ENCODE measurements at places on chromosomes 3 and 15.

DNA sequence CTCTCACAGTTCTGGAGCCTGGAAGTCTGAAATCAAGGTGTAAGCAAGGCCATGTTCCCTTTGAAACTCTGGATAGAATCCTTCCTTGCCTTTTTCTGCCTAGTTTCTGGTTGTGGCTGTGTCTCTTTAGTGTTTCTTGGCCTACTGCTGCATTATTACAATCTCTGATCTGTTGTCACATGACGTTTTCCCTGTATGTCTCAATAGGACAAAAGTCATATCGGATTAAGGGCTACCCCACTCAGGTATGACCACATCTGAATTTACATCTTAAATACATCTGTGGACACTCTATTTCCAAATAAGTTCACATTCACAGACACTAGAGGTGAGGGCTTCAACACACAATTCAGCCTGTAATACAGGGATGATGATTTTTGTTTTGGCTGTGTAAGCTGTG is 13.3 kb downstream of the NECTIN3 start:
- DNase-seq = no peak

- peak; percentile 80 for DNase-seq
Measured at GRCh38 chr15:98865397-98866339, 141.9 kb downstream of the PGPEP1L start.

GRCh38 chr3:183266454-183266853 is 13.4 kb downstream of the B3GNT5 start:
- no peak for DNase-seq

DNA sequence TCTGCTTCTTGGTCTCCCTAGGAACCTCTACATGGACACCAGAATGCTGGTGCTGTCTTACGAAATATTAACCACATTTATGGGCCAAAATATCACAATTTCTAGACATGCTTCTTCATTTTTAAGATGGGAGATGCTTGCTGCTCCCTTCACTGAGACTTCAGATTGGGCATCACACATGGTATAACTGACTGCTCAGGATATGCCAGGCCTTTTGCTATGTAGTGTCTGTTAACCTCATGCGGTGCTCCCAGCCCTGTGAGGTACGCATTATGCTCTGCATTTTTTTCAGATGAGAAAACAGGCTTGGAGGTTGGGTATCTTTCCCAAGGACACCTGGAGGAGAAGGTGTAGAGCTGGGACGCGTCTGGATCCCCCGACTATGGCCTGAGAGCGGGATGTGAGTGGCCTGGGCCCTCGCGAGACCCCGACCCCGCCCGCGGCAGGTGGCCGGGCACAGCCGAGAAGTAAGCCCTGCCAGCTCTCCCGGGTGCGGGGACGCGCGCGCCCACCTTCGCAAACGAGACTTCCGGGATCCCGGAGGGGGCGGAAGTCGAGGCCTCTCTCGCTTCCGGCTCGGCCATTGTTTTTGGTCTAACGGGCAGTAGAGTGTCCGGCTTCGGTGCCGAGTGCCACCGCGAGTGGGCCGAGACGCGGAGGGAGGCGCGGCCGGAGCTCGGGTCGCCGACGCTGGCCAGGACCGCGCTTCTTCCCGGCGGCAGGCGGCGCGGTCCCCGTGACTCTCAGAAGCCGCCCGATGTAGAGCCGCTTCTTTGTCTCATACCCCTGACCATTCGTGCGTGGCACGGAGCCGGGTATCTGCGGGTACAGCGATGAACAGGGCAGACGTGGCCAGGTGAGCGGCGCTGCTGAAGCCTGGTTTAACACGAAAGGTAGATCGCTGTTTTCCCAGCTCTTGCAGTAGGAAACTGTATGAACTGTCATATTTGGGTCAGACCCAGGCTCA is at the start of gene ZKSCAN7:
Gene ZKSCAN7, plus strand, starts transcription at position 568 of the 967 bp plus-strand sequence. CDS start 1,855 bp downstream, outside the sequence.
- peak; percentile 33 for DNase-seq

DNA sequence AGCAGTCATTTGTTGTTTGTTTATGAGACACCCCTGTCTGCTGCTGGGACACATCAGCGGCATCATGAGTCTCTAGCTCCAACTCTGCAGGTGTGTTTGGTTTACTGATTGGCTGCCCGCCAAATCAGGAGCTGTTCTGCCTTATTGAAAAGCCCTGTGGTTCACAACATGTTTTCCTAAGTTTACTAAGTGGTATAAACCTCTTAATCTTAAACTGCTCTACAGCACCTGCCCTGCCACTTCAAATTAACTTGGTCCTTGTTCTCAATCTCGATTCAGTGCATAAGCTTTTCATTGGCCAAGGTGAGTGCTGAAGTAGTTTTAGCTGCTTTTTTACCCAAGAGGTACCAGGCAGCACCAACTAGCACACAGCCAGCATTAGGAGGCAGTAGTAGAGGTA is 77.8 kb upstream of the WDR72 start:
- no peak for DNase-seq

- no peak for DNase-seq
Measured at GRCh38 chr3:137647179-137647578, 116.9 kb upstream of the SOX14 start.

- DNase-seq = no peak
Measured at GRCh38 chr3:8994226-8994625, 31.0 kb upstream of the RAD18 start.

DNA sequence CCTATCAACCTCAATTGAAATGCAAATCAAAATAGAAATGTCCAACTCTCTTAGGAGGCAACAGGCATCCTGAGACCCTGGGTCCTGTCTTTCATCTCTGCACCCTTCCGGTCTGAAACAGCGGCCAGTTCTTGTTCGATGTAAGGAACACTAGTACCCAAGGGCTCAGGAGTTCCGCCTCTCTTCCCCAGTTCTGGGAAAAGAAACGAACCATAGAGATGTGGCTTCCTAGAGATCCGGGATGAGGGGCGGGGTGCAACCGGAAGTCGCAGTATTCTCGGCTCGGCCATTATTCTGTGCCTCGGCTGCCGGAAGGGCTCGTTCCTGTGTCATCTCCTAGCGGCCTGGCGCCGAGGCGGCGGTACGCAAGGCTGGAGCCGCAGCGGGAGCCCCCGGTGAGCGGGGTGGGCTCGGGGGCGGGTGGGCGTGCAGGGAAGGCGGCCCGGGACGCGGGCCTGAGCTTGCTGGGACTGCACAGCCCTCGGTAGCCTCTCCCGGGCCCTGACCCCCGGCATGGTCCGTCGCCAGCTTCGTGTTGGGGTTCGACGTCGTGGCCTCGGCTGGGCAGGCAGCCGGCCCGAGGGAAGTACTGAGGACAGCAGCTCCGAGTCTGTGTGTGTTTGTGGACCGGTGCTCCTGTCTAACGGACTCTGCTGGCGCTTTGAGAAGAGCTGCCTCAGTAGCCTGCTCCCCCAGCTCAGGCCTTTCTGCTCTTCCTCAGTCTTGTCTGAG is at the start of gene ZNF197:
Gene ZNF197, plus strand, starts transcription at position 288 of the 732 bp plus-strand sequence. CDS start 4,119 bp downstream, outside the sequence.
- peak; percentile 81 for DNase-seq

GRCh38 chr15:40398413-40398873 is 7.2 kb upstream of the IVD start:
- no peak for DNase-seq

DNA sequence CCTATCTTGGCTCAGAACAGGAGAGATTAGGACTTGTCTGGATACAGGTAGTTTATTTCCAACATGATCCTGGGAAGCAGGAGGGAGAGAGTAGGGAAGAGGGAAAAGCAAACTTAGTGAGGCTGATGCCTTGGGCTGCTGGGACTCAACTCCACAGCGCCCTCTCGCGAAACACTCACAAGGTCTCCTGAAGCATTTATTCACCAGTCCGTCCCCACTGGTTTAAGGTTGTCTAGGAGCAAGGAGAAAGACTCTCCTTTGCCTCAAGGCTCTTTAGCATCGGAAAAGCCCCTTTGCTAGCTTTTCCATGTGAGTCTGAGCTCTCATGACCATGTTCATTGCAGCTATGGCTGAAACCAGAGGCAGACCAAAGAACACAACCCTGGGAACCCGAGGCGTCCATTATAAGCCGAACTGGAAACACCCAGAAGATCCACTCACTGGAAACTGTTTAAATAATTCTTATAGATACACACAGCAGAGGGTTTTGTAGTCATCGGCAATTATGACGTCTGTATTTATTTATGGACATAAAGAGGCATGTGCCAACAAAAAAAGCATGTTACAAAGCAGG is 244.5 kb downstream of the CD47 start:
- DNase-seq = peak; percentile 66

- no peak for DNase-seq
Measured at GRCh38 chr15:50050986-50051743, 67.9 kb downstream of the ATP8B4 start.

- no peak for DNase-seq
Measured at GRCh38 chr3:78873641-78874040, 894.2 kb downstream of the ROBO1 start.

GRCh38 chr3:196124608-196125007 is 42.7 kb upstream of the TFRC start:
- no peak for DNase-seq

DNA sequence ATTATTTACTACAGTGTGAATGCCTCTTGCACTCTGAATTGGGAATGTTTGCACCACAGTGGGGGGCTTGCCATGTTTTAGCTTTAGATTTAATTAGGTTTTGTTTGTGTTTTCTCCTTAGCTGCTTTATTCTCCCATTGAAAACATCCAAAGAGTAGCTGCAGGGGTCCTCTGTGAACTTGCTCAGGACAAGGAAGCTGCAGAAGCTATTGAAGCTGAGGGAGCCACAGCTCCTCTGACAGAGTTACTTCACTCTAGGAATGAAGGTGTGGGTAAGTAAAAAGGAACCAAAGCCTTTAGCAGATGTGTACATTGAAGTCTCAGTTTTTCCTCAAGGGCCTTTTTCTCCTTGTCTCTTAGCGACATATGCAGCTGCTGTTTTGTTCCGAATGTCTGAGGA is 36.9 kb downstream of the CTNNB1 start:
- DNase-seq = no peak

- DNase-seq = no peak
Measured at GRCh38 chr3:158696618-158697017, 24.2 kb upstream of the LXN start.

DNA sequence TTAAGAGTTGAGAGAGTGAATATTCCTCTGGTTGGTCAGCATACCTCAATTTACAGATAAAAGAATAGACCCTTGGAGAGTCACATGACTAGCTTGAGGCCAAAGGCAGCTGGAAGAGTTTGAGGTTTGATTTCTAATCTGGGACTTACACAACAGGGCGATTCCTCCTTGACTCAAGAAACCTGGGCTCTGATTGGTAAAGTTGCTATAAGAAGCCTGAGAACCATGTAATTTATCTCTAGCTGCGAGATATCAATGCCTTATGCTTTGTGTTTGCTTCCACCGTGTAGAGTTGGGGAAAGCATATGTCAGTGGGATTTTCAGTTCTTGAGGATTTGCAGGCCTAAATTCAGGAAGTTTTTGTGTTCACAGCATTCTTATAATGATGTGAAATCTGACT is 206.0 kb downstream of the KLHL25 start:
- no peak for DNase-seq

DNA sequence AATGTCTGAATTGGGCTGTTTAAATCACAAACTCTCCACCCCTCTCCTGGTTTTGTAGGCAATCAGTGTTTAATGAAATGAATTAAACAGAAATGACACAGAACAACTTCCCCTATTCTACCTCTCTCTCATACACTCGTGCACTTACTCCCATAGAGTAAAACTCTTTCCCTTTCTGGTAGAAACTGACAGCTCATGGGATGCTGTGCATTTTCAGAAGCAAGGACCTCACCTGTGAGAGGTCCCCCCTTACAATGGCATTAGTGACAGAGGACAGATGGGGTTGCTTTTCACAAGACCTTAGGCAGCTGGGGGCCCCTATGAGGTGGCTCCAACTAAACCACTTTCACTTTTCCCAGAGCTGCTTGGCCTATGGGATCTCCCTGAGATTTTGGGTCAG is 31.9 kb downstream of the PARP16 start:
- DNase-seq = no peak

GRCh38 chr15:22959321-22960101 is 20.7 kb downstream of the CYFIP1 start:
- no peak for DNase-seq

- DNase-seq = no peak
Measured at GRCh38 chr15:36803773-36804172, 224.3 kb downstream of the CDIN1 start.

- no peak for DNase-seq
Measured at GRCh38 chr15:25937796-25938195, 74.7 kb upstream of the ATP10A start.

GRCh38 chr3:147113293-147114044 is 292.9 kb downstream of the ZIC4 start:
- DNase-seq = no peak

- no peak for DNase-seq
Measured at GRCh38 chr3:128307029-128307633, 153.8 kb downstream of the EEFSEC start.

- DNase-seq = no peak
Measured at GRCh38 chr15:28955160-28955992, 69.6 kb downstream of the APBA2 start.

DNA sequence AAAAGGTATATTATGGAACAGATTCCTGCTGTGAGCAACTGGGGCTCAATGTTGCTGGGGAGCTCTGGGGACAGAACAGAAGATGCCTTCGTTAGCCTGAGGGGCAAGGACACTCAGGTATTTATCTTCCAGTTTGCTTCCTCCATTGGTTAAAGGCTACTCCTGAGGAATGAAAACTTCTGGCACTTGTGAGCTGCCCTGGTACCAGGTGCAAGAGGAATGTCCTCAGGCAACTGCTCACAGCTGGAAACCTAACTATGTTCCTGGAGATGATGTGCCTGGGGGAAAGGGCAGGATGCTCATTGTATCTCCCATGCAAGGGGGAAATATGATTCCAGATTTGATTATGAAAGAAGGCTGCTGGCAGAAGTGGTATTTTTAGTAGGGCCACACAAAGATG is 54.0 kb upstream of the BBX start:
- no peak for DNase-seq

DNA sequence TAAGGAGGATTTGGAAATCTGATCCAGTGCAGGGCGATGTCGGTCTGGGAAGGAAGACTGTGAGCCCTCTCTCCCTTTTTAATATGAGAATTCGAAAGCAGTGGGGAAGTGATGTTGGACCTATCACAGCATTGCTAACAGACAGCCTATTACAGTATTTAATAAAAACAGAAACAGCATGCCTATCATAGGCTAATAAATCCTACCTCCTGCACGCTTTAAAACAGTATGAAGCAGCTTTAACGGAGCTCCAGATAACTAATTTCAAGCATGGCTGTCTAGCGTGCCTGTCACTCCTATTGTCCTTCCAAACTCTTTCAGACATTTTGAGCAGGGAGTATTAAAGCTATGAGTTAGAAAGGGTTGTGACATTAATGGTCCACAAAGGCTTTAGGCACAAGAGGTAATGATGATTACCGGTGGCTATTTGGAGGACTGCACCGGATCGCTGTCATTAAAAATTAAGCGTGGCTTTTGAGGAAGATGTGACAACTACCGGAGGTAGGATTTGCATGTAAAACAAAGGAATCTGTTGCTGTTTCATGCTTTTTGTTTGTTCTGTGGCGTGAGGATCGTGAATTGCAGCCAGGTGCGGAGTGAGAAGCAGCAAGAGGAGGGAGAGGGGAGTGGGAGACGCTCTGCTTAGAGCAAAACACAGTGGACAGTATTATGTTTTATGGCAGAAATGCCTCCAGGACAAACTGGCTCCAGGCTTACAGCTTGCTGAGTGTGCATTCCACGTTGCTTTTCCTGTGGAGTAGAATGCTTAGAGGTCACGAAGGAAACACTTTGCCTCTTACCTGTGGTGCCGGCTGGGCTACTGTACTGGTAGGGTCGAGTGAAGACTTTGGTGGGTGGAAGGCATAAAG is at the start of gene KCNMB2:
Gene KCNMB2, plus strand, starts transcription at position 226 of the 869 bp plus-strand sequence.
- DNase-seq = no peak

GRCh38 chr3:128805772-128806171 is 73.6 kb upstream of the ACAD9 start:
- no peak for DNase-seq

Data from uterus (tissue), 4 donors.